A549 (cell line): ENCODE measurements at places on chromosomes 5 and 9. TPM values are rescaled to one million over a fixed set of nuclear protein-coding genes. Genes with fewer than 3 reads are reported as not detected.

DNA sequence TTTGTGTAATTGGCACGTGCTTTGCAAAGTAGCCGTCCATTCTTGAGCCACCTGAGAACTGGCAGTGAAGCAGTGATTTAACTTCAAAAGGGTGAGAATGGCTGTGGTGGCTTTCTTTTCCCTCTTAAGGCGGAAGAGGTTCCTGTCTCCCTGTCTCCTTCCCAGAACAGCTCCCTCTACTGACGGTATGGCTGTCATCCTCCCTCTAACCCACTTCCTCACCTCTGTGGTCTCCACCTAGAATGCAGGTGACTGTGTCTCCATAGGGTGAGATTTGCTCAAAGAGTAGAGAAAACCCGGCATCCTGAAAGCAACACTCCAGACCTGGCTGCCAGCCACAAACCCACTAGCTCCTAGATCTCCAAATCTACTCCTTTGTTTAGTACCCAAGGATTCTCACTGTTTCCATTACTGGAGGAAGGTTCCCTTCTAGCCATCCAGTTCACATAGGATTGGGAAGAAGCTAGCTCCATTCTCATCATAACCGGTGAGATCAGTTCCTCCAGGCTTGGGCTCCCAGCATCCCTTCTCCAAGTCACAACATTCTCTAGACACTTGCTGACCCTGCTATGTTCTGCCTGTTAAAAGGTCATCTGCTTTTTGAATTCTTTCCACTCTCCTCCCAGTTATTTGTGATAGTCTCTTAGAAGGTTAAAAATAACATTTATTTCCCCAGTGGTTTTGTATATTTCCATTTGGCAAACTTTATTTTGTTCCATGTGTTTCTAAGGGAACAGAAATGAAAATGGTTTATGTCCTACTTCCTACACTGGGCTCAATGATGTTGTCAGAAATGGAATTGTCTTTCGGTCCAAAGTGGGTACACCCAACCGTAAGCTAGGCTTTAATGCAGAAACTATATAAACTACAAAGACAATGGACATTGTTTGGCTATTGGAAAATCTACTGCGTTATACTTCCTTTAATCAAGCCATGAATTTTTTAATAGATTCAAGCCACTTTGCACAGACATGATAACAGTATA, 269.4 kb downstream of the CWC27 start:
- DNase-seq, result peak; percentile 62

DNA sequence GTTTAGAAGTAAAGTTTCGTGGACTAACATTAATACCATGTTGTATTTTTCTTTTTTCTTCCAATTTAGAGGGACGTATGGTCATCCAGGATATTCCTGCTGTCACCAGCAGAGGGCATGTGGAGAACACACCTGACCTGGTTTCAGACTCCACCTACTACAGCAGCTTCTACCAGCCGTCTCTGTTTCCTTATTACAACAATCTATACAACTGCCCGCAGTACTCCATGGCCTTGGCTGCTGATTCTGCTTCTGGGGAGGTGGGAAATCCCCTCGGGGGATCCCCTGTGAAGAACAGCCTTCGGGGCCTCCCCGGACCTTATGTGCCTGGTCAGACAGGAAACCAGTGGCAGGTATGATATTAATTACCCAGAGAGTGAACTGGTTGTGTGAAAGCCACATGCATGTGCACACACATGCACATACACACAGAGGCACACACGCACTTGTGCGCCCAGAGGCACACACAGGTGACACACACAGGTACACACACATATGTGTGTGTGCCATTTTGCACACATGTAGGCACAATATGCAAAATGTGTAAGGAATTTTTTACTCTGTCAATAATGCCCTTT, 52.4 kb downstream of the DMRT1 start:
- DNase-seq, result peak; percentile 58

DNA sequence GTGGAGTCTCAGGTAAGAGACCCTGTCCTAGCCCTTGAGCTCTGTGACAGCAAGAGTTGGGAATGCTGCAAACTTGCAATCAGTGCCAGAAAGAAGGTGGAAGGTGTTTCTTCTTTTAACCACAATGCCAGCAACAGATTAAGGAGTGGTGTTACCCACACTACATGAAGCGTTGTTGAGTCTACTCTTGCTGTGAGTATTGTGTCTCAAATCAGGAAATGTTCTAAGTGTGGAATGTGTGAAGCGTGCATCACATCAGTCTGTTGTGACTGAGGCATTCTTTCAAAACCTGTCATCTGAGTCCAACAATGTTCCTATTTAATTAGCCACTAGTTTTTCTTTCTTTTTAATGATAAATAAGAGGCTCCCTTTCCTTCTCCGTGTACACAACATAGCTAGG, 2.9 kb upstream of the LURAP1L start:
- DNase-seq, result no peak

- DNase-seq, result no peak
Measured at GRCh38 chr5:9903801-9904200, 273.6 kb upstream of the TAS2R1 start.

- DNase-seq, result no peak
Measured at GRCh38 chr9:91736898-91737601, 213.0 kb downstream of the ROR2 start.

- no peak for DNase-seq
Measured at GRCh38 chr9:16664211-16664610, 206.3 kb downstream of the BNC2 start.

GRCh38 chr9:105416840-105417239, 31.0 kb upstream of the FSD1L start:
- no peak for DNase-seq

- DNase-seq, result no peak
Measured at GRCh38 chr5:35129921-35130485, 82.3 kb upstream of the AGXT2 start.

DNA sequence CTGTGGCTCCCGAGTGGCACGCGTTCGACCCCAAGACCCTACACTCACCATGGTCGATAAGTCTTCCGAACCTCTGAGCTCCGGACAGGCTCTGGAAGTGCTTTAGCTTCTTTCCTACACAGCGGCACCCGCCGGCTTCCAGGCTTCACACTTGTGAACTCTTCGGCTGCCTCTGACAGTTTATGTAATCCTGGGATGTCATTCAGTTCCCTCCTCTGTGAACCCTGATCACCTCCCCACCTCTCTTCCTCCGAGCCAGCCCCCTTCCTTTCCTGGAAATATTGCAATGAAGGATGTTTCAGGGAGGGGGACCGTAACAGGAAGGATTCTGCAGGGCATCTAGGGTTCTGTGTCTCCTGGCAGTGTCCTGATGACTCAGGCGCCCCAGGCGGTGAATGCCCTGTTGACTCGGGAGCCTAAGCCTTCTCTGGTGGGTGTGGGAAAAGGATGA, at the start of gene CD14:
TSS of gene CD14 (minus strand) at position 155 of the 451 bp plus-strand sequence. CDS start at position 51, 104 bp downstream.
- DNase-seq, result peak; percentile 79

GRCh38 chr5:147403651-147404640, 105.9 kb downstream of the DPYSL3 start:
- DNase-seq, result peak; percentile 48

GRCh38 chr9:6827439-6828145, 69.8 kb downstream of the KDM4C start:
- peak; percentile 47 for DNase-seq

DNA sequence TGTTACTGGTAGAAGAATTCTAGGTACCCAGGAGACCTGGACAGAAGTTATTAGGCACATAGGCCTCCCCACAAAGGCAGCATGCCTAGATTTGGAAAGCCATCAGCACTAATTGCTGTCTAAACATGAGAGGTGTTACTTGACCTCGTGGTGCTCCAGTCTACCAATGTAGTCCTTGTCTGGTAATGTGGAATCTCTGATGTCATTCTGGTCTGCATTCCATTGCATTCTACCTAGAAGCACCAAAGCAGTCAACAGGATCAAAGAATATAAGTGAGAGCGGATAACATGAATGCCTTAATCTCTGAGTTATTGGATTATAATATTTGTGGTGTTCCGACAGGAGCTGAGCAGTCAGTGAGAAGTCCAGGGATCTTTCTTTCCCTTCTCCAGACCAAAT, 175.2 kb downstream of the PSAT1 start:
- DNase-seq, result no peak

DNA sequence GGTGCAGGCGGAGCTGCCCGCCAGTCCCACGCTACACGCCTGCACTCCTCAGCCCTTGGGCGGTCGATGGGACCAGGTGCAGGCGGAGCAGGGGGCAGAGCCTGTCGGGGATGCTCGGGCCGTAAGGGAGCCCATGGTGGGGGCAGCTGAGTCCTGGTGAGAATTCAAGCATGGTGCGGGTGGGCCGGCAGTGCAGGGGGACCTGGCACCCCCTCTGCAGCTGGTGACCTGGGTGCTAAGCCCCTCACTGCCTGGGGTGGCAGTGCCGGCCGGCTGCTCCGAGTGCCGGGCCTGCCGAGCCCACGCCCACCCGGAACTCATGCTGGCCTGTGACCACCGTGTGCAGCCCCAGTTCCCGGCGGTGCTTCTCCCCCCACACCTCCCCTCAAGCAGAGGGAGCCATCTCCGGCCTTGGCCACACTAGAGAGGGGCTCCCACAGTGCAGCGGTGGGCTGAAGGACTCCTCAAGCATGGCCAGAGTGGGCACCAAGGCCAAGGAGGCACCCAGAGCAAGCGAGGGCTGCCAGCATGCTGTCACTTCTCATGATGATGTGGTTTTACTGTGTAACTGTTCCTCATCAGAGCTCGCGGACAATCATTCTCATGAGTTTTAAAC, 228.9 kb upstream of the CDH9 start:
- DNase-seq, result no peak

DNA sequence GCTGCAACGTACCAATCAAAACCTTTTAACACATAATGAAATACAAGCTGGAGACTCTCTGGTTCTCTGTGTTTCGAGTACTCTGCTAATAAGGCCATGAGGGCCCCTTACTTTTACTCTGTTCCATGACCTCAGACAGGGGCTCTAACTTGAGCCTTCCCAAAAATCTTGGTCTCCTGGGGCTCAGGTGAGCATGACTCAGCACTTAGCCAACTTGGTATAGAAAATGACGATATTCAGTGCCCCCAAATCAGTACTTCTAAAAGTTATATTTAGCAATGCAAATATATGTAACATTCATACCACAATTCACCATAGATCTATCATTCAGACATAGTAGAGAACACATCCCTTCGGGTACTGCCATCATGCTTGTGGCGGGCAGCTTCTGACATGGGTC, 278.9 kb downstream of the EFNA5 start:
- DNase-seq, result no peak

- no peak for DNase-seq
Measured at GRCh38 chr5:112436144-112436543, 17.1 kb upstream of the EPB41L4A start.

DNA sequence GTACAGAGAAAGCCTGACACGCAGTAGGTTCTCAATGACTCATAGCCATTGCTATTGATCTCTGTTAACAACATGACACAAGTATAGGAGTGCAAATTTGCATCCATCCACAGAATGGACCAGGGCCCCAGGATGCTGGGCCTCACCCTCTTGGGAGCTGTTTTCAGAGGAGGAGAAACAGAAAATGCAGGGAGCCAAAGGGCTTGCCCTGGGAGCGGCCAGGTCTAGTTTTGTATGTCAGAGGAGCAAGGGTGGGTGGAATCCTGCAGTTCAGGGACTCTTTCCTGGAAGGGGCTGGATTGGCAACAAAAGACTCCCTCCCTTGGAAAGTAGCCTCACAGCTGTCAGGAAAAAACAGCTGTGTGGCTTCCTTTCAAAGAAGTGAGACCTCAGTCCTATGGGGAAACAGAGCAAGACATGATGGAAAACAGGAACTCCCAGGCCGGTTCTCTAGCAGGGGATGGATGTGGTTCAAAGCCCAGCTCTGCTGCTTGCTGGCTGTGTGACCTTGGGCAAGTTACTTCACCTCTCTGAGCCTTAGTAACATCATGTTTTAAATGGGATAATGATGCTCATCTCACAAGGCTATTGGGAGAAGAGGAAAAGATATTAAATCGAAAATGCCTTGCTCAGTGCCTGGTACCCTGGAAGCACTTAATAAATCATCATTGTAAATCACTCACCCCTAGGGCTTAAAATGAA, 50.5 kb upstream of the SH3PXD2B start:
- DNase-seq, result no peak

Gene ROR2
- polyA plus RNA-seq, result 0.53 to 0.66 TPM (median 0.53 TPM) in 3 replicates

Gene CLIC3
- polyA plus RNA-seq, result 5.1 to 6.6 TPM (median 6.4 TPM) in 3 replicates

Gene CCDC192
- not detected in 3 replicates for polyA plus RNA-seq

Gene WHRN
- polyA plus RNA-seq, result 2.7 to 3.2 TPM (median 2.9 TPM) in 3 replicates
